Natural killer cell treated with Interleukin-12 subunit alpha and Interleukin-12 subunit beta and Interleukin-15 and Interleukin-18, amount 100 ng/mL, for 72 hours (primary cell): ENCODE measurements at places on chromosomes 13 and 19. TPM values are rescaled to one million over a fixed set of nuclear protein-coding genes. Genes with fewer than 3 reads are reported as not detected.

DNA sequence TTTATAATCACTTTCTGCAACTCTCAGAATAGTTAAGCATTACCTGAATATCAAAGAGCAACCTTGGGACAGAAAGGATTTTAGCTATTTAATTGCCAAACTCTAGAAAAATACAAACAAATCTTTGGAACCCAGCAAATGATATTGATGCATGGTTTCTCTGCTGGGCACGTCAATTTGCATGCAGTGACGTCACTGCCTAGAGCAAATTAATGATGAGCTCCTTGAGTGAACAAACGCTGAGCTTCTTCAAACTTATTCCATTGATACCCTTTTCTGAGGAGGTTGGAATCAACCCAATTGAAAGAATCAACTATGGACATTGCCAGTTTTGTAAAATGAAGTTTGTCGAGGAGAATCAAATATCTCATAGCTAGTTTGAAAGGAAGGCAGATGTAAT is 259.9 kb upstream of the SOX21 start:
- no peak for DNase-seq

DNA sequence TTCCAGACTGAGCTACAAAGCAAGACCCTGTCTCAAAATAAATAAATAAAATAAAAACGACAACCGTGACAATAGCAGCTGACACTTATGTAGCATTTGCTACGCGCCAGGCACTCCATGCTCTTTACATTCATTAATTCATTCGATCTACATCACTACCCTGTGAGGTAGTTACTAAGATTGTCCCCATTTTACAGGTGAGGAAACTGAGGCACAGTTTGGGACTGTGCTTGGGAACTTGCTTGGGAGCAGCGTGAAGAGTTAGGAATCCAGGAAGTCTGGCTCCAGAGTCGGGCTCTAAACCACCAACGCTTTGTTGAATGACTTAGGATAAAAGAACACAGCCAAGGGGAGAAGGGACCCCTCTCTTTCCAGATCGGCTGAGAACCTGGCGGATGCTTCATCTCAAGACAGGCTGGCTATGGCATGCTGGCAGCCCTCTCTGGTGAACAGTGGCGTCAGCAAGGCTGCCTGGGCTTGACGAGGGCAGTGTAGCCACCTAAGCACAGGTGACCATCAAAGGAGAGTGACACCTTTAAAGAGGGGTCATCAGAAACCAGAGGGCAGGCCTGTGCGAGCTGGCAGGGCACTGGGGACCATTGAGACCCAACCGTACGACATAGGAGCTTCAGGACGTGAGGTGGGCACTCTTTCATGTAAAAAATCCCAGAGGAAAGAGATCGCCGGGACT is 591 bp downstream of the DOHH start:
- no peak for DNase-seq

- DNase-seq, result no peak
Observed at GRCh38 chr13:79998381-79998880, 342.5 kb downstream of the SPRY2 start.

DNA sequence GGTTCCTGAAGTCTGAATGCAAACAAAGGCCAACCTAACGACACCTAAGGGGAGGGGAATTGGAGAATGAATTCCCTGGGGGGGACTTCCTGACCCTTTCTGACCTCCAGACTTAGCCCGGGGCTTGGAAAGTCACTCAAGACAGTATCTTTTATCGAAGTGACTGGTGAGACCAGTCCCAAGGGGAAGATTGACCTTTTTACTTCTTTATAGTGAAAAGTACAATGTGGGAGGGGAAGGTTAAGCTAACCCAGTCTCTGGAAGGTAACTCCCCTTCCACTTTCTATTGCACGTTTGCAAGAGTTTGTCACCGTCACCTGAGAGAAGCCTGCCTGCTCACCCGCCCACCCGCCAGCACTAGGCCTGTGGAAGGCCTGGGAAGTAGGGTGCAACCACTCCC is 111.9 kb downstream of the EFNB2 start:
- no peak for DNase-seq

DNA sequence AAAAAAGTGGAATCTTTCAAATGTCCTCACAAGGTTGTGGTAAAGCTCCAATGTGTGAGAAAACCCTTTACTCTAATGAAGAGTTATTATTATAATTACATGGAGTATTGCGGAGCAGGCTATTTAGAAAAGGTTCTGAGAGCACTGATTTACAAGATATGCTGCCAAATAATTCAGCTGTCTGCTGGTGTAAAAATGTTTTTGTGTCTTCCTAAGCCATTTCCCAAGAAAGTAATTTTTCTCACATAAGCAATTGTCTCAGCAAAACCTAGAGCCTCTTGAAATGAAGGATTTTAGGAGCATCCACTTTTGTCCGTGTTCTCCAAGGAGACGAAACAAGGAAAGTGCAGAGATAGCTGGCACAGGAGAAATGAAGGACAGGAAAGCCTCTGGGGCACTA is 229.6 kb upstream of the STARD13 start:
- DNase-seq, result no peak

The ATP4B gene
- not detected for total RNA-seq

GRCh38 chr13:35499676-35500075 is 23.2 kb upstream of the MAB21L1 start:
- no peak for DNase-seq

- DNase-seq, result no peak
Observed at GRCh38 chr13:39049274-39049673, 11.0 kb downstream of the NHLRC3 start.

The ZNF554 gene
- 0.89 TPM for total RNA-seq

DNA sequence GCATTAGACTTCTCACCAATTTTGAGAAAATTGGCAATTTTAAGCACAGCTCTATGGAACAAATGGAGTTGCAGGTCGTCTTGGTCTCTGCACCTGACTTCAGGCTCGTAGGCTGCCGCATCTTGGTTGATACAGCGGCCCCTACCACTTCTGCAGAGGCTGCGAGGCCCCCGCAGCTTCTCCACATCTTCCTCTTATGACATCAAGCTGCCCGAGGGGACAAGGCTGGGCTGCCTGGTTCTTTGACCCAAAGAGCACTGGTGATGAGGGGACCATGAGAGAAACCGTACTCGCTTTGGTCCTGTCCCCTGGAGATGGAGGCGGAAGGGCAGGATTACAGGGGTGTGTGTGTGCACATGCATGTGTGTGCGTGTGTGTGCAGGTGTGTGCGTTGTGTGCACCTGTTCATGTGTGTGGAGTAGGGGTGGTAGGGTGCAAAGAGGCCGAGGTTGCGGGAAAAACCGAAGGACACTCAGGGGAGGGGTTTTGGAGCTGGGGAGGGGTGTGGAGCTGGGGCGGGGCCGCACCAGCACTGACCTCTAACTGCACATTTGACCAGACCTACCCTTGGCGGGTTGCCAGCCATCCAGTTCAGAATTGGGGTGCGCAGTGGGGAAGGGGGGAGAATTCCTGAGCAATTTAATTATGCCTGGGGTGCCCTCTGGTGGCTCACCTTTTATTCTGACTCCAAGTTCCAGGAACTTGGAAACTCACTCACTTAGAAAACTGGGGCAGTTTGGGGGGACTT is 65.1 kb upstream of the ARHGEF7 start:
- no peak for DNase-seq

DNA sequence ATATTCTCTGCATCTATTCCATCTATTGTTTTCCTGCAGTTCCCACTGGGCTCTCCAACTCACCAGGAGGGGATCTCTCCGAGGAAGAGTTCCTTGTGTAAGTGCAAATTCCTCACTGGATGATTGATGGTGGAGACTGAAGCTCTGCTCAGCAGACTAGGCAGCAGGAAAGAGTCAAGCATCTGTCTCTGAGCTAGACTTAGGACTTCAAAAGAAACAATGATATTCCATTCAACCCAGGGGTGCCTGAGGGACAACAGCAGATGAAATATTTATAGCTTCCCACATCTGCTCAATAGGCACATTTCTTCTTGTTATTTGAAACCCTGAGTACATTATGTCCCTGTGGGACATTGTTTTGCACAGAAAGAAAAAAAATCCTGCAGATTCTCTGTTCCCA is at the start of the genes OR7A5 and OR7C1:
Gene OR7A5, minus strand, starts transcription at position 175 of the 400 bp plus-strand sequence. CDS start 6,944 bp downstream, outside the sequence.
Gene OR7C1, minus strand, starts transcription at position 175 of the 400 bp plus-strand sequence. CDS start 35,049 bp downstream, outside the sequence.
- no peak for DNase-seq

GRCh38 chr13:98405107-98405571 is 171.8 kb downstream of the STK24 start:
- DNase-seq, result no peak

- no peak for DNase-seq
Observed at GRCh38 chr13:113815151-113816058, 48.5 kb downstream of the GAS6 start.

- no peak for DNase-seq
Observed at GRCh38 chr19:45130888-45131615, 29.7 kb downstream of the NKPD1 start.

DNA sequence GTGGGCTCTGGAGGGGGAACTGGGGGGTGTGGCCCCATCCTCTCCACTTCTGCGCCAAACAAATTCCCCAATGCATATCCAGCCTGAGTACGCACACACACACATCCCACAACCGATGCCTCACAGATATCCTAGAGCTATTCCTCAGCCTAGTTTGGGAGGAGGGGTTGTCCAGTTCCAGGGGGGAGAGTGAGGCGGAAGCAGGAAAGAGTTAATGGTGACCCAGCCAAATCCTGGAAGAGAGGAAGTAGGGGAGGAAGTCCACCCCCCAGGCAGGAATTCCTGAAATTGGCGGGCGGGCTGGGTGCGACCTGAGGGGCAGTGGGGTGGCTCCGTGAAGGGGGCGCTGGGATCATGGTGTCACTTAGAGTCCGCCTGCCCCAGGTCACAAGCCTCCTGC is 897 bp downstream of the GPR4 start:
- no peak for DNase-seq

The C3 gene
- 9.2 TPM for total RNA-seq
